ENCODE measurements at places on chromosomes 16 and 17.

- DNase-seq, result no peak
These were observed 416.8 kb upstream of the CCL2 start for GRCh38 chr17:33838281-33838680.

DNA sequence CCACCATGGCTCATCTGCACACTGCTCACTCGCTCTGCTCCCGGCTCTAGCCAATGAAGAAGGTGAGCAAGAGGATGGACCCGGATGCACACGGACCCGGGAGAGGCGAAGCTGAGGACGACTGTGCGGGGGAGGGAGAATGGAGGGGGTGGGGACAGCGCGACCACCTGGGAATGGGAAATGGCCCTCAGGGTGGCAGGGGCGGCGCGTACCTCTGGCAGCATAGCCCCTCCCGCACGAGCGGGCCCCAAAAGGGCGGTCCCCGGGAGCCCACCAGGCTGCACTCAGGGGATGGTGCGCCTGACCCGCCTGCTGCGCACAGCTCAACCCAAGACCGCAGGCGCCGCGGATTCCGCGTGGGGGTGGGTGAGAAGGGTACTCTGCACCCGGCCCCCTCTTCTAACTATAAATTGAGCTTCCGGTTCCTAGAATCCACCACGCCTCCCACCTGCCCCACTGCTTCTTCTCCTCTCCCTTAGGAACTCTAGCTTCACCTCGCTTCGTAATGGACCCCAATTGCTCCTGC lies 6.1 kb downstream of the MT1H start:
- DNase-seq, result no peak

GRCh38 chr17:33493566-33493965 lies 200.5 kb upstream of the ASIC2 start:
- no peak for DNase-seq

DNA sequence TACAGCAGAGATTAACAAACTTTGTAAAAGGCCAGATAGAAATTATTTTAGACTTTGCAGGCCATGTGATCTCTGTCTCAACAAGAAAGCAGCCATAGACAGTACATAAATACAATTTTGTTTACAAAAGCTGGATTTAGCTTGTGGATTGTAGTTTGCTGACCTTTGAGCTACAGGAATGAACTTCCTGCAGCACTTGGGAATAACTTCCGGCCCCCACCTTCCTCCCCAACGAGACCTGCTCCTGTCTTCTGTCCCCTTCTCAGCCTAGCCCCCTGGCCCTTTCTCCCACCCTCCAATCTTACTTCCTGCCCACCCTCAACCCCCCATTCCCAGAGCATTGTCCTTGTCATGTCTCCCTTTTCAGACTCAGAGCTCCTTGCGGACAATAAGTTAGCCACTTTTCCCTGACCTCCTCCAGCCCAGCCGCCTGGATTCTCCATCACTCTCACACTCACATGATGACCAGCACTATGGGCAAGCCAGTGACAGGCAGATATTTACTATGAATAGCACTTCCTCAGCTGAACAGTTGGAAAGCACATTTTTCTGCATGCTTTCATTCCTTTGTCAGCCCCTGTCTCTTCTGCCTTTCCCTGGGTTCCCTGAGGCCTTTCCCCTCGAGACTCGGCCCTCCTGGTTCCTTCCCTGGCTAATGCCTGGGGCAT lies 27.6 kb upstream of the DLX3 start:
- no peak for DNase-seq

DNA sequence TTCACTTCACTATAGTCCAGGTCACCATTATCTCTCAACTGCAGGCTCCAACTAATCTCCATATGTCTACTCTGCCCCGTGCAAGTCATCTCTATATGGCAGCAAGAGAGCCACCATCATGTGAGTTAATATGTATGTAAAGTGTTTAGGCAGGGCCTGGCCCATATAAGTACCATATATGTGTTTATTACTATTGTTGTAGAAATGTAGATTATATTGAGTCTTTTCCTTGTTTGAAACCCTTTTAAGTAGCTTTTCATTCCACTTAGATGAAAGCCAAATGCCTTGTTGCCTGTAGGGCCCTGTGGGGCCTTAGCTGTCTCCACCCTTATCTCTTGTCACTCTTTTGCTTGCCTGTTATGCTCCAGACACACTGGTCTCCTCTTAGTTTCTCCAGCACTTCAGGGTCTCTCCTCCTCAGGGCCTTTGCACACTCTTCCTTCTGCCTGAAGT lies 164.0 kb downstream of the PHKB start:
- DNase-seq, result no peak

DNA sequence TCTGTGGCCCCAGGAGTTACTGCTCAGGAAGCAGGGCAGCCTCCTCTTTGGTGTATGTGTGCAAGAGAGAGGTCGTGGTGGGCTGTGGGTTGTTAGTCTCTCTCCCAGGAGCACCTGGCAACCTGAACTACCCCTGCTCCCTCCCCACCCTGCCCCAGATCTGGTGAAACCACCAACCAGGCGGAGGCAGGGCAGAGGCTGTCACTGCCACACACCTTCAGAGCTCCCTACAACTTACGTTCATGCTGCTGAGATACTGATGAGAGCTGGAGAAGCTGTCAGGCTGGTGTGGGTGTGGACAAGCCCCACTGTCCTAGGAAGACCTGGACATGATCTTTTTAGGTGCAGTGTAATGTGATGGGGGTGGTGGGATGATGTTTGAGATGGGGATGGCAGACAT lies 24.3 kb downstream of the GOSR2 start:
- DNase-seq, result no peak

DNA sequence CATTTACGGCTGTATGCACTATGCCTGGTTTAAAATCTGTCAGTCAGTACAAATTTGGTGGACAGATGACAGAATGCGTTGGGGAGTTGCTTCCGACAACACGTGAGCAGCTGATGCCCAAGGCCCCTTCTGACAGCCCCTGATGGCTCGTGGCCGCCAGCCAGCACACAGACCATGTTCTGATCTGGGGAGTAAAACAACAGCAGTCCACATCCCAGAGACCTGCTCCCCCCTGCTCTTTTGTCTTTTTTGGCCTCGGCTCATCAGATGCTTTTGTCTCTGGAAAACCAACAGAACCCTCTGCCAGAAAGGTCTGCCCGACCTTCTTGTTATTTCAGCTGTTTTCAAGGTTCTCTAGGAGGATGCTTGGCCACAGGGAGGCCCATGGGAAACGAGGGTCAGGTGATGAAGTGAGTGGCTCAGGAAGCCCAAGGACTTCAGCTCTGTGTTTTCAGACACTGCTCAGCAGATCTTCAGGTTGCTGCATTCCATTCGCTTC lies 10.8 kb downstream of the ARSG start:
- no peak for DNase-seq

GRCh38 chr17:42937712-42938596 lies 26.3 kb downstream of the AARSD1 start:
- DNase-seq, result no peak

DNA sequence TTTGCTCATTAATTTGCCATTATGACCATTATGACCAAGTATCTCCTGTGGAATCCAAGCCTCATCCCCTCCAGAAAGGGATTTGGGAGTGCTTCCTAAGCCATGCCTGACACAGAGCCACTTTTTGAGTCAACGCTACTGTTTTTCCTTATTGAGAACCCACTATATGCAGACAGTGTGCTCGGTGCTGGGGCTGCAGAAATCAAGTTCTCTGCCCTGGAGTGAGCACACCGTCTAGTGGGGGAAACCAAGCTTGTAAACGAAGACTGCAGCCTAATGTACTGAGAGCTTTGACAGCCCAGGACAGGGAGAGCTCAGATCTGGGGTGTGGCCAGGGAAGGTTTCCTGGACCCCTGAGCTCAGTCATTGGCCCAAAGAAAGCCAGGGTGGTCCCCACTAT lies 111.0 kb downstream of the ENGASE start:
- no peak for DNase-seq

DNA sequence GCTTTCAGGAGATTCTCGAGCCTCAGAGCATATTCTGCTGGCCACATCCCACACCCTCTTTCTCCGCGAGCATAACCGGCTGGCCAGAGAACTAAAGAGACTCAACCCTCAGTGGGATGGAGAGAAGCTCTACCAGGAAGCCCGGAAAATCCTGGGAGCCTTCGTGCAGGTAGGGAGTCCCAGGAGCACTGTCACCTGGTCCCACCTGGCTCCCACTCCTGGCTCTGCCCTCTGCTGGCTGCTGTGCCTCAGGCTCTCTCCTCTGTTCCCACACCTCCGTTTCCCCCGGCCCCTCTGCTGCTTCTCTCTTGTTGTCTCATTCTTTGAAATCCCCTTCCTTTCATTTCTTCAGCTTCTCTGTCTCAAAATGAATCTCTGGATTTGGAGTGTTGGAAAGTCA lies 16.4 kb downstream of the LPO start:
- no peak for DNase-seq

GRCh38 chr16:27481282-27481934 lies 68.3 kb downstream of the GTF3C1 start:
- DNase-seq, result no peak

DNA sequence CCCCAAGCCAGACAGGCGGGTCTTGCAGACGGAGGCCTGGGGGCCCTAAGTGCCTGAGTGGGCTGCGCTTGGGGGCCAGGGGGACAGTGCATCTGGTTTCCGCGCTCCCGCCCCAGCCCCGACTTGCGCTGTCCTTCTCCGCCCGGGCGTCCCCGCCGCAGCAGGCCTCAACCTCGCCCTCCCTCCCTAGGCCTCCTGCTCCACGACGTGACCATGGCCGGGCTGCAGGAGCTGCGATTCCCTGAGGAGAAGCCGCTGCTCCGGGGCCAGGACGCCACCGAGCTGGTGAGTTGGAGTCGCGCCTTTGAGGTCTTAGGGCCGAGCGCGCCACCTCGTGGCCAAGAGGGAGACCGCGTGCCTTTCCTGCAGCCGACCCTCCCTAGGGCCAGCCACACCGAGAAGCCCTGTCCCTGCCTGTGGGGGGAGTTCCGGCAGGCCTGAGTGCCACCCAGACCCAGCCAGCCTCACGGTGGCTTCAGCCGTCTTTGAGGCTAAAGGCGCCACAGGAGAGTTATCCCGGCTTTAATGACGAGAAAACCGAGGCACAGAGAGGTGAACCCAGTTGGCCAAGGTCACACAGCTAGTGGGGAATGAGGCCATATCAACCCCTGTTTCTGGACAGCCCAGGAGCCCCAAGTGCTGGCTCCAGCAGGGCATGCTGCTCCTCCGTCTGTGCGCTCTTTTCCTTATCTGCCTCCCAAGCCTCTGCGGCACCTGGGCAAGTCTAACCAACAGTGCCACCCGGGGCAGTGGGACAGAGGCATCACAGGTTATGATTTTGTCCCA lies 12.2 kb upstream of the NDRG4 start:
- DNase-seq, result peak; percentile 80

- no peak for DNase-seq
These were observed 401.0 kb downstream of the HS3ST3B1 start for GRCh38 chr17:14701886-14702285.

DNA sequence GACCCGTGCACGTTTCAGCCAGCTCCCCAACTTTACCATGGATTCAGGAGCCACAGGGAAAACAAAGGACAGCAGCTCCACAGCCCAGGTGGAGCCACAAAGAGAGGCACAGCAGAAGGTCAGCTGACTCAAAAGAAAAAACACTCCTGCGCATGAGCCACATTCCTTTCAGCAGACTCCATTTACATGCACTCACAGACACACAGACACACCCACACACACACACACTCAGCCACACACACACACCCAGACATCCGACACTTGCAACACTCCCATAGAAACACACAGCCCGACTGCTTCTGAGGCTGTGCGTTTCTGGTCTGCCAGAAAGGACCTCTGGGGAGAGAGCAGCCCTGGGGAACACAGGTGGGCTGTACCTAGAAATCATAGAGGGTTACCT lies 2335.5 kb downstream of the TP53TG3F start:
- no peak for DNase-seq

GRCh38 chr16:78791011-78791410 lies 691.6 kb downstream of the WWOX start:
- no peak for DNase-seq

- no peak for DNase-seq
These were observed 5.5 kb downstream of the PPP1R9B start for GRCh38 chr17:50144845-50145531.

DNA sequence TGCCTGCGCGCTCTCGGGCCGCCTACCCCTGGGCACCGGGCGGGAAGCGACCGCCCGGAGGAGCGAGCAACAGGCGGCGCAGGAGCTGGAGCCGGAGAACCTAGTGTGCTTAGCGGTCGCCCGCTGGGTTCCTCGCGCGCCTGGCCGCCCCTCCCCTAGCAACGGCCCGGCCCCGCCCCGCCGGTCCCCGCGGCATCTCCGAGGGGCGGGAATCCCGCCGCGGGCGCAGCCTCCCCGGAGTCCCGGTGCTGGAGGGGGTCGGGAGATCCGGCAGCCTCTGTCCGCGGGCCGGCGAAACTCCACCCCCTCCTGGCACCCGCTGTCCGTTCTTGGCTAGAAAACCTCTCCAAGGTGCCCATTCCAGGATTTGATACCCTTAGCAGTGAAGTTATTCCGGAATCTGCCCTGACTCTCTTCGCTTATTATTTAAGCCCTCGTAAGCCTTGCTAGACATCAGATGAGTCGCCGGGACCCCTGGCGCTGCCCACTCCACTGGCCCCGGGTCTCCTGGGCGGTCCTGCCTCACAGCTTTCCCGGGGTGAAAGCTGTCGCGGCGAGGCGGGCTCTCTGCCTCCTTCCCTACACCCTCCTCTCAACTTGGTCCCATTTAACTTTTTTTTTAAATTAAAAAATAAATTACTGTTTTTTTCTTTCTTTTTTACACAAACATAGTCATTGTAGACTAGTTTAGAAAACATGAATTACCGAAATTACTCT lies at the start of gene RPRML:
RPRML (minus strand) TSS at position 107 of the 717 bp plus-strand sequence. CDS start 246 bp downstream, outside the sequence.
- no peak for DNase-seq

- DNase-seq, result peak; percentile 62
These were observed 7.1 kb downstream of the PRSS53 start for GRCh38 chr16:31081428-31082351.

- no peak for DNase-seq
These were observed 477.4 kb downstream of the SLC39A11 start for GRCh38 chr17:72614871-72615626.

Measured in RWPE2 (cell line).